ENCODE measurements at places on chromosomes 4 and X.

DNA sequence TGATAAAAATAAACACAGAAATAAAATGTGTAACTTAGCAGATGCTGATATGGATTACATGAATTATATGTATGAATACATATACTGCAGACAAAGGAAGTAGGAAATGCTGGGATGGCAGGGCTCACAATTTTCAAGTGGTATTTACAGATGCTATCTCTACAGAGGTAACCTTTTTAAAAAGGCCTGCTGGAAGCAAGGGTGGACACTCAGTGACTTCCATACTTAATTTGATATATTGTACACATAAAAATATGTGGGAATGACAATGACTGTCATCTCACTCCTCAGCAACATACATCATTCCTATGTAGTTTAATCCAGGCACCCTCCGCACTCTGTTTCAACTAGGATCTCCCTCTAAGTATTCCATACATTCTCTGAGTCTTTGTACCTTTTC, 452.9 kb downstream of the DTHD1 start:
- no peak for DNase-seq

DNA sequence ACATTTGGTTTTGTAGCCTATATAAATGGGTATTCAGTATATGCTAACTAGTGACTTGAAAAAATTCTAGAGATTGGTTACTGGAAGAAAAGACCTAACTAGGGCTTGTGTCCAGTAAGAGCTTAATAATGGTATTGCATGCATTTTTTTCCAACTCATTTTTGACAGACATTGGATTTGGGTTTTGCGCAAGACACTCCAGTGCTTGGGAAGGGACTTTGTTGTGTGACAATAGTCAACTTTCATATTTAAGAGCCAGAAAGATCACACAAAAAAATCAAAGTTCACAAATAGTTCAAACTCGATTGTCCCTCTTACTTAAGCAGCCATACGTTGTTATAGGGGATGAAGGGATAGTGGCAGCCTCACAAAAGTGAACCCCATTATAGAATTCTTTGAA, 1.2 kb upstream of the HSD17B11 start:
- DNase-seq = no peak

GRCh38 chr4:110231869-110232268, 33.5 kb upstream of the ELOVL6 start:
- DNase-seq = no peak

DNA sequence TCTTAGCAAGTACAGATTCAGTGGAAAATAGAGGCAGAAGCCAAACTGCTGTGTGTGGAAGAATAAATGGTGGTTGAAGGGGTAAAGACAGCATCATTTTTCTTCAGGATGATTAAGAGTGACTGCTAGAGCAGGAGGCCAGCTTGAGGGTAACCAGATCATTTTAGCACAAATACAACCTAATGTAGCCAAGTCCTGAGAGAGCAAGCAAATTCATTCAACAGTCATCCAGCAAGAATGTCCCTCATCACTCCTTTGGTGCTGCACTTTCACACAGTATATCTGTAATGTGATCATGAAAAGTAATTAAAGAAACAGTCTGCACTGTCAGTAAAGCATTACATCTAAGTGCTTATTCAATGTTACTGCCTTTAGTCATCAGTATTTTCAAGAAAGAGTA, 44.8 kb downstream of the NPFFR2 start:
- no peak for DNase-seq

DNA sequence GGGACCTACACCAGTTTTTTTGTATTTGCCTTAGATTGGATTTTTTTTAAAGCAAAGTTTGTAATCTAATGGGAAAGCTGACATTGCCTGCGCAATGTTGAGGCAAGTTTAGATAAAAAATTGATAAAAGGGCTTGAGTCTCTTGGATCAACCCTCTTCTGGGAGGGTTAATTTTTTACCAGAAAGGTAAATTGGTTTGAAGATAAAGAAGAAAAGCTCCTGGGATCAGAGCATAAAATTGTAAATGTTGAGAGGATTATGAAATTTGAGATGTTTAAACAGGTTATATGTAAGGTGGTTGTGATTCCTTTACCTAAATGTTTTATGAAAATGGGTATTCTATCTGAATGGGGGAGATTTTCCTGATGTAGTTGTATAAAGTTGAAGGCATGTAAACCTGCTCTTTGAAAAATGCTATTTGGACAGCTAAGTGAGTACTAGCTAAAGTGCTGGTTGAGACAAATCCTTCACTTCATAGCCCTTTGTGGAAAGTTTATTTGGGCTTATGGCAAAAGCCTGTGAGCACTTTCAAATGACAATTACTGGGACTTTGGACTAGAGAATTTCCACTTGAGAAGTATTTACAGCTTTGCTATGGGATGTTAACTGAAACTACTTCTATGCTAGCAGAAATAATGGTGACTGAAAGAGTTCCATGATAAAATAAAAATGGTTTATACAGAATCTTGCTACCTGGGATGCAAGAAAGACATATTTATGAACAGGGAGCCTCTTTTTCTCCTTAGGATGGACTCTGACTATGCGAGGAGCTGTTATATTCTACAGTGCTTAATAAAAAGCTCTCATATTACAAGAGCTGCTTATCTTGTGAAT, 56.2 kb downstream of the UGT2B10 start:
- DNase-seq = no peak

GRCh38 chrX:135060697-135061096, 8.8 kb upstream of the RTL8A start:
- no peak for DNase-seq

GRCh38 chrX:129641941-129642340, 12.8 kb downstream of the APLN start:
- no peak for DNase-seq

- DNase-seq = no peak
Measured at GRCh38 chrX:50839730-50840129, 25.7 kb upstream of the SHROOM4 start.

DNA sequence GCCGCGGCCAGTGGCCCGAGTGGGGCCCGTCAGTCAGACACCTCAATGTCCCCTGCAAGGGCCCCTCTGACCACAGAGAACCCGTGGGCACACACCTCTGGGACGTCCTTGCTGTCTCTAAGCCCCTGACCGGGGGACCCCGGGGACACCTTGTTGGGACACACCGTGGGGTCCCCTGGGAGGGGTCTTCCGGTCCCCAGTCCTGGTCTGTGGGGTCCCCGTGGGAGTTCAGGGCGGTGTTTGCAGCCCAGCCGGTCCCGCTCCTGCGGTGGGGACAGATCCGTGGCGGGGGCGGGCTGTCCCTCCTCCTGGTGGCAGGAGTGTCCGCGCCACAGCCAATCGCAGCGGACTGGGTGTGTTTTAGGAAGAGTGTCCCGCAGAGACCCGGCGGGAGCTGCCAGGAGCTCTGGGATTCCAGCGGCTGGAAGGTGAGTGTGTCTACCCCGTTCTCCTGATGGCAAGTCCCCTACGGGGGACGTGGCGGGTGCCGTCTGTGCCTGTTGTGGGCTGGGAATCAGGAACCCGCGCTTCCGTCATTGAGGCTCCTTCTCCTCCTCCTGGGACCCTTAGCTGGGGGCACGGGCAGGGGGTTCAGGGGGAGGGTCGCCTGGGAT, 5.1 kb upstream of the PLCXD1 start:
- DNase-seq = no peak

GRCh38 chrX:10395179-10395578, 225.2 kb downstream of the MID1 start:
- DNase-seq = no peak

- DNase-seq = peak; percentile 1
Measured at GRCh38 chrX:20265726-20266681, 705 bp downstream of the RPS6KA3 start.

DNA sequence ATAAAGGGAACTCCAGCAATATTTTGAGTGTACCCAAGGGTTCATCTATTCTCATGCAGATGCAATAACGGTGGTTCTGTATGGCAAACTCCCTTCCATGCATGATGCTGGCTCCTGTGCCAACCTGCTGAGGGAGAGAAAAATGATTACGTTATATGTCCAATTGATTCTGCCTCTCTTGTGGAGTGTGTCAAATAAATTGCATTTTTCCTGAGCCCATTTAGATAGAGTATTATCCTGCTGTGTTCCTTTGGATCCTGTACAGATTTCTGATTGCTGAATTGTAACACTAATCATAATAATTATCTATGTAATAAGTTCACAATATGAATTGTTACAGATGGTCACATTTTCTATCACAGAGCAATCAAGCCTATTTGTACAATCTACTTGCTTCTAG, 821.7 kb downstream of the C4orf33 start:
- DNase-seq = no peak

- no peak for DNase-seq
Measured at GRCh38 chr4:181761156-181761555, 482.0 kb upstream of the TENM3 start.

GRCh38 chrX:47933946-47934345, 69.8 kb downstream of the ZNF182 start:
- DNase-seq = no peak

- no peak for DNase-seq
Measured at GRCh38 chr4:147334478-147334877, 146.4 kb upstream of the EDNRA start.
